ENCODE measurements at places on chromosomes 4 and X. TPM values are rescaled to one million over a fixed set of nuclear protein-coding genes. Genes with fewer than 3 reads are reported as not detected.

- no peak for DNase-seq
Observed at GRCh38 chr4:98828801-98829200, 100.1 kb downstream of the EIF4E start.

DNA sequence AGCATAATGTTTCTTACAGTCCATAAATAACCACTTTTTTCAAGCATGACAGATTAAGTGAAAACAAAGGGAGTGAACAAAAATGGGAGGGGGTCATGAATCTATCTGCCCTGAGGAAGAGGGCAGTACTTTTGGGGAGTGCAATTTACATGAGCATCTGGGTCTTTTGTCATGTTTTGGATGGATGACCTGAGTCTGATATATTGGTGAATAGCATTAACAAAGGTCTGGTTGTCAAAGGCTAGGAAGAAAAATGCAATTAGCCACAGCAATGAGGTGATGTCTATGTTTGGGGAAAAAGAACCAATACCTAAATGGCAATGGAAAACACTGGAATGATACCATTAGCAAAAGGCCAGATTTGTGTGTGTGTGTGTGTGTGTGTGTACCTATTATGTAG, 15.1 kb upstream of the MAD2L1 start:
- DNase-seq: no peak

- no peak for DNase-seq
Observed at GRCh38 chr4:4311193-4311592, 21.1 kb downstream of the ZBTB49 start.

DNA sequence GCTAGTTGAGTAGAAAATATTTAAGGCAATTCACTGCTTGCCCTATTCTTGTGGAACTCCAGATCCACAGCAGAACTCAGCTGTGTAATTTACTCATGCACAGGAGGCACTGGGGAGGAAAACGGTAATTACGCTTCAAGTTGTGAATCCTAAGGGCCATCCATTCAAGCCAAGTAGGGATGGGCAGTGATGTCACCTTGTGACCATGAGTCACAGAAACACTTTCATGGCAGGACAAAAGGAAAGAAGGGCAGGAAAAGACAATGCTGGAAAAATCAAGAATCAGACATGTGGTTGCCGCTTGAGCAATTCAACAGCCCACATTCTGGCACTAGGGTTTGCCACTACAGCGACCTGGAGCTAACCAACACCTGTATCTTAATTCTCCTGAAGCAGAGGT, 1.4 kb downstream of the PAQR3 start:
- DNase-seq: no peak

- no peak for DNase-seq
Observed at GRCh38 chr4:62571494-62571893, 1371.4 kb downstream of the ADGRL3 start.

SASH3 gene
- 10.4 TPM for total RNA-seq

CCDC120 gene
- 4.6 TPM for total RNA-seq

Data from tibial nerve (tissue), 4 donors.